ENCODE measurements at places on chromosomes 6 and 20.
A peak's percentile ranks its signal among the peaks of the same experiment; 100 is the strongest.

DNA sequence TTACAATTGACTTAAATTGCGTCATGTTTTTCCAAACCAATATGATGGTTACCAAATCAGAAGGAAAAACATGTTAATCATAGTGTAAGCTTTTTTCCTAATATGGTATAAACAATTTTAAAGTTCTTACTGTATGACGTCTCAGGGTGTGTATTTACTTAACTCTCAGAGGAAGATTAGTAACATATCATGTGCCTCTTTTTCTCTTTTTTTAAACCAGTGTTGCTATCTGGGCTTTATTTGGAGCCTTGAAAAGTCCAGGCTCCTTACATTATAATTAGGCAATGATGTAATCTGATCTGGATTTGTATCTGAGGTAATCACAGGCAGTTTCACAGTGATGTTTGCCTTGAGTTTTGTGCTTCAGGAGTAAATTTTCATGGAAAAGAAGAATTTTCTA, 20.4 kb upstream of the RAB23 start:
- peak; percentile 92 for DNase-seq

GRCh38 chr6:151096691-151097606, 142.8 kb upstream of the AKAP12 start:
- DNase-seq, result no peak

- DNase-seq, result no peak
Measured at GRCh38 chr6:141347906-141348492, 784.7 kb upstream of the GJE1 start.

DNA sequence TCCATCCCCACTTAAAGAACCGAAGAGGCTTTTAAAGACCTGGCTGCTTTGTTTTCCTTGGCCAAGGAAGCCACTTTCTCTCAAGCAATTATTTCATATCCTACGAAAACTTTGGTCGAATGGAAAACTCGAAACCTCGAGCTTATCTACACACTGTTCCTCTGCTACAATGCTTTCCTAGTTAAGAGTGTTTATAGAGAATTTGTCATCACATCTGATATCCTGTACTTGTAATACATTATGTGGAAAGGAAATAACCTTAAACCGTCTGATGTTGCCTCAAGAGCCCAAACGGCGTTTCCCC, 28.1 kb downstream of the TFAP2B start:
- no peak for DNase-seq

- no peak for DNase-seq
Measured at GRCh38 chr6:5138995-5139827, 54.1 kb downstream of the PPP1R3G start.

DNA sequence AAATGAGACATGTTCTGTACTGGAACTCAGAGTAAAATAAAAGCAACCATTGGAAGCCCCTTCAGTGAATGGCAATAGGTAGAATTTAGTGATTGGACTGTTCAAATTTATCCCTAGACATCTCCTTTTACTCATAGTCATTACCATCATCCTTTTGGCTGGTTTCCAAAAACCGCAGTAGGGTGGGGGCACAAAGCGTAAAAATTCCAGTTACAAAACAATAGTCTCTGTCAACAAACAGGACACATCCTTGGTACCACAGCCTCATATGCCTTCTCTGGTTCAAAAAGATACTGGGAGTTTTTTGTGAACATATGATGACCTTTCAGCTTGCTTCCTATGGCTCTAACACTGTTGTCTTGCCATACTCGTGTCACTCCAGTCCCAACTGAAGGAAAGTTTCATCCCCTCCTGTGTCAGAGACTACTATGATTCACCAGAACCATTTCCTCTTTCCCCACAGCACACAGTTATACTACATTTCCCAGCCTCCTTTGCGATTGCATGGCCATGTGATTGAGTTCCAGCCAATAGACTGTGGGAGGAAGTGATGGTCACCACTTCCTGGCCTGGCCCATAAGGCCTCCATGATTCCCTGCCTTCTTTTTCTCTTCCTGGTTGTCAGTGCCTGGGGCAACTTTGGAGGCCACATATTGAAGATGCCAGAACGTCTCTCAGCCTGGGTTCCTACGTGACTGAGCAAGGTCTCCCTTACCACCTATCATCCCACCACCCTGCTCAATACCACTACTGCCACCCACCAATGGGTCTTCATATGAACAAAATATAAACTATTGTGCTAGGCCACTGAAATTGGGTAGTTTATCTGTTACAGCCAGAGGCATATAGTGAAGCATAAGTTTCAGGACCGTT, 162.4 kb downstream of the ID4 start:
- no peak for DNase-seq

DNA sequence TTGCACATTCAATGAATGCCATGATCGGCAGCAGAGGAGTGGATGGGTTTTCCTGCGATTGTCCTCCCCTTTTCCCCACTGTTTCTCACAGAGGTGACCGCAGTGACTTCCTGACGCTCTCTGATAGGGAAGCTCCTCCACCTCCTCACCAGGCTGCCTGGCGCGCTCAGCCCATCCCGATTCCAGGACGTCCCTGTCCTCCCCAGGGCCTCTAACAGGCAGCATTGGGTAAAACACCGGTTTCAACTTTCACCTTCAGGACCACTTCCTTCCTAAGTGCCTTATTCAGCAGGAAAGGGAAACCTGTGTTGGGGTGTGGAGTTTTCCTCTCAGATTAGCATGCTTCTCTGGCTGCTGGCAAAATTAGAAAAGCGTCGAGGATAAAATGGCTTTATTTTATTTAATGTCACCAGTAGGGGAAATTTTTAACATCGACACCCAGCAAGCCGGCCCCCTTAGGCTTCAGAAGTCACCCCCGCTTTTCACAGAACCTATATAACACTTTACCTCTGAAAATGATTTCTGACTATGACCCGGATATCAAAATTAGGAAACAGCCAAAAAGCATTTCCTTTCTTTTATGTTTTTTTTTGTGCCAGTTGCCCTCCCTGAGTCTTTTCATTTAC, 570.4 kb upstream of the GJE1 start:
- DNase-seq, result no peak

DNA sequence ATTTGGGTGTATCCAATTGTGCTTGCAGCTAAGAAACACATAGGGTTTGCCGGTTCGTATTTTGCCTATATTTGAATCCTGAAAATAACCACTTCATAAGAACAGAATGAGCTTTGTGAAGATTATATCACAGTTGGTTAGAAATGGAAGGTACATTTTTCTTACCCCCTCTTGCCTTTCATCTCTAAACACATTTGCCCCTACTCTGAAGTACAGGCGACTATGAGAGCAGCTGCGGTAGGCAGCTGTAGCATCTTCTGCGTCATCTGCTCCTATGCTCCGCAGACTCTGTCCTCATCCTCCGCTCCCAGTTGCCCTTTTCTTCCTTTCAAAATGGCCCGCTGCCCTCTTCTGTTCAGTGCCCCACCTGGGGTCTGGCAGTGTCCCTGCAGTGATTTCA, 47.6 kb upstream of the REV3L start:
- no peak for DNase-seq

GRCh38 chr6:143581835-143582480, 70.4 kb upstream of the FUCA2 start:
- no peak for DNase-seq

DNA sequence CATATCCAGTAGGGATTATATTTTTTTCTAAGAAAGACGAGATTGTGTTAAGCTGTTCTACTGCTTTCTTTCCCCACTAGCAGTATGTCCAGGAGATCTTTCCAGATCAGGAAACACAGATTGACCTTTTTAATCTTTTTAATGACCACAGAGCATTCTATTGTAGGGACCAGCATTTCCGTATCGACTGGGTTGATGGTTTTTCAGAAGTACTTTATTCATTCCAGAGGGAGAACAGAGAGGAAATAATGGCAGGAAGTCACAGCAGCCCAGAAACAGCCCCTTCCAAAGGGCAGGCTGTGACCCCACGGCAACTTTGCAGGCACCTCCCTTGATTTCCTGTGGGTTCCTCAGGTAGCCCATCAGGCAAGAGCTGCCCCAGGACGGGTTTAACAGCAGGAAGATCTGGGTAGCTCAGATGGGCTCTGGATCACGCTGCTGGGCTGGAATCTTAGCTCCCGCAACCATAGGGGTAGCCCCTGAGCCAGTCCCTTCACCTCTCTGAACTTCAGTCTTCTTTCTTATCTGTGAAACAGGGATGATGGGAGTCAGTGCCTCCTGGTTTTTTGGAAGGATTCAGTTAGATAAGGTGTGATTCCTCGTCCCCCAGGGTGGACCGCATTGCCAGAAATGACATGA, 23.8 kb upstream of the CHMP4B start:
- DNase-seq, result no peak

DNA sequence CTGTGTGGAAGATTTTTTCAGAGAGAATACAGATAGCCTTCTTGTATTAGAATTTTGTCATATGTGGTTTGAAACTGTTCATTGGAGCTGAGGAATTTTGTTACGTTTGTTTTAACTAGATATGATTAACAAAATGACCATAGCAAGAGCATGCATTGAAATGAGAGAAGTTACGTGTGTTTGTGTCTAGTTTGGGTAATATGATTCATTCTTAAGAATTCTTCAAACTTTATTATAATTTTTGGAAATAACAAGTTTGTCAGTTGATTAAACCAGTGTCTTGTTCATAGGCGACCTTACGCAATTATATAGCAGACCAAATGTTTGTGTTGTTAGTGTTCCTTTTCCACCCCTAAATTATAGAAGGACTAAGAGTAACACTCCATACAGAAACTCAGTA, 5.5 kb downstream of the GMNN start:
- no peak for DNase-seq

DNA sequence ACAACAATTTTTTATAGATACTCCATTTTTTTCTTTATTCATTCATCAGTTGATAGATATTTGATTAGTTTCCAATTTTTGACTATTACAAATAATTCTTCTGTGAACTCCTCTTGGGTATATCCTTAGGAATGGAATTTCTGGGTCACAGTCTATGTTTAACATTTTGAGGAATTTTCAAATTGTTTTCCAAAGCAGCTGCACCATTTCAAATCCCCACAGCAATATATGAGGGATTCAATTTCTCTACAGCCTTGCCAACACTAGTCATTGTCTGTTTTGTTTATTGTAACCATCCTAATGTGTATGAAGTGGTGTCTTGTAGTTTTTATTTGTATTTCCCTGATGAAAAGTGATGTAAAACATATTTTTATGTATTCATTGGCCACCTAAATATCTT, 320.3 kb upstream of the DEFB112 start:
- DNase-seq, result no peak

GRCh38 chr6:106895703-106896040, 78.9 kb downstream of the CD24 start:
- no peak for DNase-seq

- no peak for DNase-seq
Measured at GRCh38 chr6:151808371-151809241, 1.1 kb downstream of the ESR1 start.

GRCh38 chr20:1165521-1165920, 19.3 kb downstream of the TMEM74B start:
- DNase-seq, result no peak

DNA sequence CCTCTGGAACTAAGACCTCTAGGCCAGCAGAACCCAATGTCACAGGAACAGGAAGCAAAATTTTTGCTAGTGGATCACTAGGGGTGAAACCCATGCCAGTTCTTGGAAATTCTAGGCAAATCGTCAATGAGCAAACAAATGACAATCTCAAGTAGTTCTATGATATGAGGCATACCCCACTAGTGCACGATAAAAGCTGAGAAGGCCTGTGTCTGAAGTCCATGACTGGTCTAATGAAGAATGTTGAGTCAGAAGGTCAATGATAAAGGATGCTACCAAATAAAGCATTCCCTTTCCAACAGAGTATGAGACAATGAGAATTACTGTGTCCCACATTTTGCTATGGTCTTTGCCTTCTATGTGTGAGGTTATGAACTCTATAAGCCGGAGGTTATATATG, 149.4 kb upstream of the NOX3 start:
- no peak for DNase-seq

DNA sequence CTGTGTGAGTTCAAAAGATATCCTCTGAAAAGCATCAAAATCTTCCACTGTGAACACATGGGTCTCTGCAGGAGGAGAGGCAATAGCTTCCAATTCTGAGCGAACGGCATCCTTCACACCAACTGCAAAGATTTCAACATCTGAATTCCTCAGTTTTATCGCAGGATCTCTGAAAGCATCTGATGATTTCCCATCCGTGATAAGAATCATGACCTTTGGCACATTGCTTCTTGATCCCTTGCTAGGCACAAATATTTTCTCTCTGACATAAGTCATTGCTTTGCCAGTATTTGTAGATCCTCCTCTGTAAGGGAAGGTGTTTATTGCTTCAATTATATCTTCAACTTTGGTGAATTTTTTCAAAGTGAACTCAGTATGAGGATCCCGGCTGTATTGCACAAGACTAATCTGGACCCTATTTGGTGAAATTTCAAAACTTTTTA, 22.7 kb downstream of the COL12A1 start:
- DNase-seq, result no peak

DNA sequence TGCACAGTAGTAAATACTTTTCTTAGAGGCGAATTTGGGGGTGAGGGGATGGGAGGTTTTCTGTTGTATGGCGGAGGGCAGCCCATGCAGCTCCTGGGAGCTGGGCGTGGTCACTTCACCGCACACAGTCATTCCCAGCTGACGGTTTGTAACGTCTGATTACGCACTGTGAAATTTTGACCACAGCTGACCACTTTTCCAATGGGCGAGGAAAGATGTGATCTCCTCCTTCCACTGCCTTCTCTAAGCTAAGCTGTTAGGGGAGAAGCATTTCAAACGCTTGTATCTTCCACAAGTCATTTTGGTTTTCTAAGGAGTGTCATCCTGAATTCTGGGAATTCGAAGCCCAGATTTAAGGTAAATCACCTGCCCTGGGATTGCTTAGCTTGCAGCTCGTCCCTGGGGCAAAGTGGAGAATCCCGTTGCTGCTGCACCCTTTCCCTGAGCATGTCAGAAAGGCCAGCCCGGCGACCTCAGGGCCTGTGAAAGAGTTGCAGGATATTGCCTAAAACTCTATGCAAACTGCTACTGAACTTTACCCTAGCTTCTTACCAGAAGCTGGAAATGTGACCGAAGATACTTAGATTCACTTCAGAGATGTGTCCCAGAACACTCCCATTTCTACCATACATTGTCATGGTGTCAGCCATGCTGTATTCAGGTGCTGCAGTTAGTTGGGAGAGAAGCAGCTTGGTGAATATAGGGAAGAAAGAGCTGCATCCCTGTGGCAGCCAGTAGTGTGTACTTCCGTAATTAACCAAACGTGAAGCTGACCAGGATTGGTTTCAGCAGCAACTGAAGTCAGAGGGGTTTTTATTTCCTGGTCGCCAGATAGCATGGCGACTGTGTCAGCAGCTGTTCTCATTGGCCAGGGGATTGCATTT, 58.9 kb downstream of the RREB1 start:
- no peak for DNase-seq

GRCh38 chr6:158837684-158838625, 18.8 kb upstream of the EZR start:
- DNase-seq, result no peak

GRCh38 chr6:160005861-160006540, 37.1 kb downstream of the IGF2R start:
- DNase-seq, result no peak

- DNase-seq, result no peak
Measured at GRCh38 chr6:11018225-11018624, 25.9 kb downstream of the ELOVL2 start.

GRCh38 chr6:12478921-12479320, 188.8 kb downstream of the EDN1 start:
- no peak for DNase-seq

GRCh38 chr6:56865081-56865875, 89.6 kb upstream of the BEND6 start:
- no peak for DNase-seq

GRCh38 chr20:9903048-9903655, 64.3 kb upstream of the PAK5 start:
- DNase-seq, result no peak

Data from amniotic stem cell (primary cell).